ENCODE measurements at places on chromosomes 13 and 19.

- no peak for DNase-seq
These were observed 14.9 kb downstream of the COG3 start for GRCh38 chr13:45479661-45480060.

DNA sequence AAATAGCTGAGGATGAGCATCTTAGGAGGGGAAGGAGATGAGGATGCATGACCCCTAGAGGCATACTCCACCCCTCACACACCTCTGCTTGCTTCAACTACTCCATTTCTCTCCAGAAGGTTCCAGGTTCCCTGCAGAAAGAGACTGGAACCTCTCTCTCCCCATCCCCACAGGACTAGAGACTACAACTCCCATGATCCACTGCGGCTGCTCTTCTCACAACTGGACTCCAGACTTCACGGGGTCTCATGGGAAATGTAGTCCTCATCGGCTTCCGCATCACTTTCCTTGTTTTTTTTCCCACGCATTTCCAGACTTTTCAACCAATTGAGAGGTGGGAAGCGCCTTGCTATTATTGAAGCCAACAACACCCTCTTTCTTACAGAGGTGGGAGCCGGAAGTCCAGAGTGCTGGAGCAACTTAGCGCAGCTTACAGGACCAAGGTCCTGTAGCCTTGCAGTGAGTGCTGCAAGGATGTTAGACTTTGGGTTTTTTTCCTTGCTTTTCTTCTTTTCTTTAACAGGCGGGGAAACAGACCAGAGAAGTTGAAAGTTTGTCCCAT, 13.9 kb upstream of the CACNG6 start:
- peak; percentile 71 for DNase-seq

- DNase-seq = no peak
These were observed 110.2 kb upstream of the TSHZ3 start for GRCh38 chr19:31459430-31459829.

- DNase-seq = no peak
These were observed 121.6 kb upstream of the ZNF507 start for GRCh38 chr19:32223595-32224370.

- DNase-seq = no peak
These were observed 66.9 kb downstream of the MICU2 start for GRCh38 chr13:21537105-21537504.

DNA sequence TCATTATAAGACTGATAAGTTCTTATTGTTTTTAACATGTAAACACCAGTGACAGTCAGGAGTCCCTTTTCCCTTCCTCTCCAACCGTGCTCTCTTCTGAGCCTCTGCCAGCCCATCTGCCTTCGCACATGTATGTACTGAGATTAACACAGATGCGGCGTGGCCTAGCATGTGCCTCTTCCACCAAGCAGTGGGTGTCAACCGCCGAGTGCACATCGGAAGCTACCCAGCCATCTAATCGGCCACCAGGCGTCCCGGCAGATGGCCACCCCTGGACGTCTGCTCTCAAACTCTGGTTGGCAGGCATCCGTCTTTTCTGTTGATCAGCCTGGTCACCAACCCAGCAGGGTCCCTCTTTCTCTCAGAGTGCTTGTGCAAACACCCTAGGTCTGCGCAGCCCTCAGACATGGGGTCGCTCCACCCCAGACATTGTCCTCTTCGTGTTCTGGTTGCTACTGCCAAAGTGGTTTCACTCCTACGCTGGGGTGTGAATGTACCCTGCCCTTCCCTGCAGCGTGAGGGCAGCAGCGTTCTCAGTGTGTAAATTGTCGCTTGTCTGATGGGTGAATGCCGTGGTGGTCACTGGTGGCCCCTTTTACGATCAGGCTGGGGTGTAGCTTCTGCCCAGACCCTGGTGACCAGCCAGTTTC, 57.7 kb upstream of the LDLR start:
- DNase-seq = no peak

- no peak for DNase-seq
These were observed 126.0 kb downstream of the GPC6 start for GRCh38 chr13:93352616-93353015.

- DNase-seq = no peak
These were observed 8.4 kb upstream of the KCTD4 start for GRCh38 chr13:45209229-45209628.

GRCh38 chr13:18991060-18991459, 190.6 kb downstream of the TUBA3C start:
- no peak for DNase-seq

- DNase-seq = peak; percentile 35
These were observed 500 bp downstream of the SMIM24 start for GRCh38 chr19:3479834-3480215.

DNA sequence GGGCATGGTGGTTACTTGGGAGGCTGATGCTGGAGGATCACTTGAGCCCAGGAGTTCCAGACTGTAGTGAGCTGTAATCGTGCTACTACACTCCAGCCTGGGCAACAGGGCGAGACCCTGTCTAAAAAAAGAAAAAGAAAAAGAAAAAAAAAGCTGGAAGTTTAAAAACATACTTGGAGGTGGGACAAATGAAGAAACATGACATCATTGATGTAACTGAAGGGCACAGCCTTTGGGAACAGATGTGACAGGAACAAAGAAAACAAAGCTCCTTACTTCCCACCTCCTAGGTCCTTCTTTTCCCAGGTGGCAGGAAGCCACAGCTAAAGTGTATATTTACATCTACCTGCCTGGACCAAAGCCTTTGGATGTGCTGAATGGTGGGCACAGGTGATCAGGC, 1.9 kb downstream of the PEX11G start:
- DNase-seq = no peak

DNA sequence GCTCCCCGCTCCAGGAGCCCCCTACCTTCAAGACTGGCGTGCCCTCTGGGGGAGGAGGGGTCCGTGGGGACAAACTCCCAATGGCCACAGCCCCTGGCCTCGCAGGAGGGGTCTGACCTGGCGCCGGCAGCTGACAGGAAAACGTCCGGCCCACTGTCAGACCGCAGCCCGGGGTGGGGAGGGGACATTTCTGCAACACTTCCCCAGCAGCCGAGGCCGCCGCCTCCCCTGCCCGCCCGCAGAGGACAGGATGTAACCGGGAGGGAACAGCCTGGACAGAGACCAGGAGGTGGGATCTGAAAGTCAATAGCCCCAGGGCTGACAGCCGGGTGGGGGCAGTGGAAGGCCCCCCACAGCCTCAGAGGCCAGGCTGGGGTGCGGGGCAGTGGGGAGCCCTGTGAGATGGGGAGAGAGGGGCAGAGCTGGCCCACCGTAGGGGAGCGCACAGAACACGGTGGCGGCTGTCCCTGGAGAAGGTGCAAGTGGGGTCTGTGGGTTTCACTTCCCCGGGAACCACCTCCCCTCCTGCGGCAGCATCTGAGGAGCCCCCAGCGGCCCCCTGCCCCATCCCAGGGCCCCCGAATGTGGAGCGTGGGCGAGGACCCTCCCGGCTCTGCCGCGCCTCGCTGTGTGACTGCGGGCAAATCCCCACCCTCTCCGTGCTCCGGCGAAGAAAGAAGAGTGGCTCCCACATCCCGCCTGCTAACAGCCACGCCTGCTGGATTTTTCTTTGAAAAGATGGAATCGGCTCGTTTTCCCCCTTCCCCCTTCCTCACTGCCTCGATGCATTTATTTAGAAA, at the start of gene PEAK3:
TSS of gene PEAK3 (minus strand) at position 114 of the 800 bp plus-strand sequence. CDS start 1,244 bp downstream, outside the sequence.
- DNase-seq = peak; percentile 48

DNA sequence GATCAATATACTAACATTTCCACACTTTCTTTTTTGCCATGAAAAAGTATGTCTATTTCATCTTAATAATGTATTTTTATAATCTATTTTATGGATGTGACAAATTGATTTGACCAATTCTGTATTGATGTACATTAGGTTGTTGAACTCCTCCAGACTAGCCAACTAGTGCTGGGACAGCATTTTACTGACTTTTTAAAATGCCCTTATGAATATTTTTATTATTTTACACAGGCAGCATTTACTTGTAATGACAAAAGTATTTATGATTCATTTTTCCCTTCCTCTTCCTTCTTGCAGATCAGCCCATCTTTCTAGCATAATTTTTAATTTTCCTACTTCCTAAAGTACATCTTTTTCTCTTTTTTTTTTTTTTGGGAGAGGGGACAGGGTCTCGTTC, 918 bp upstream of the FUZ start:
- no peak for DNase-seq

DNA sequence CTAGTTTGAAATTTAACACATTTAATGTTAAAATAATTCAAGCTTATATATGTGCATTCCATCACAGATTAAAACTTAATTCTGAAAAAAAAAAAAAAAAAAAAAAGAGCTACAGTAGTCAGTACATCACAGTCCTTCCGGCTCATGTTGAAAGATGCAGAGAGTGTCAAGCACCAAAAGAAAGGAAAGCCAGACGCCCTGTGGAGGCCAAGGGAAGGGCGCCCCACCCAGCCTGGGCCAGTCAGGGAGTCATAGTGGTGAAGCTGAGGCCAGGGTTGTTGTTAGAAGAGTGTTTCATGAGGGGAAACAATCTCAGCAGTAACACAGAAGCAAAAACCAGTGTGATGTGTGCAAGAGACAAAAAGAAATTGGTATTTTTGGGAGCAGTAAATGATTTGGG, 375.3 kb downstream of the MTUS2 start:
- no peak for DNase-seq

DNA sequence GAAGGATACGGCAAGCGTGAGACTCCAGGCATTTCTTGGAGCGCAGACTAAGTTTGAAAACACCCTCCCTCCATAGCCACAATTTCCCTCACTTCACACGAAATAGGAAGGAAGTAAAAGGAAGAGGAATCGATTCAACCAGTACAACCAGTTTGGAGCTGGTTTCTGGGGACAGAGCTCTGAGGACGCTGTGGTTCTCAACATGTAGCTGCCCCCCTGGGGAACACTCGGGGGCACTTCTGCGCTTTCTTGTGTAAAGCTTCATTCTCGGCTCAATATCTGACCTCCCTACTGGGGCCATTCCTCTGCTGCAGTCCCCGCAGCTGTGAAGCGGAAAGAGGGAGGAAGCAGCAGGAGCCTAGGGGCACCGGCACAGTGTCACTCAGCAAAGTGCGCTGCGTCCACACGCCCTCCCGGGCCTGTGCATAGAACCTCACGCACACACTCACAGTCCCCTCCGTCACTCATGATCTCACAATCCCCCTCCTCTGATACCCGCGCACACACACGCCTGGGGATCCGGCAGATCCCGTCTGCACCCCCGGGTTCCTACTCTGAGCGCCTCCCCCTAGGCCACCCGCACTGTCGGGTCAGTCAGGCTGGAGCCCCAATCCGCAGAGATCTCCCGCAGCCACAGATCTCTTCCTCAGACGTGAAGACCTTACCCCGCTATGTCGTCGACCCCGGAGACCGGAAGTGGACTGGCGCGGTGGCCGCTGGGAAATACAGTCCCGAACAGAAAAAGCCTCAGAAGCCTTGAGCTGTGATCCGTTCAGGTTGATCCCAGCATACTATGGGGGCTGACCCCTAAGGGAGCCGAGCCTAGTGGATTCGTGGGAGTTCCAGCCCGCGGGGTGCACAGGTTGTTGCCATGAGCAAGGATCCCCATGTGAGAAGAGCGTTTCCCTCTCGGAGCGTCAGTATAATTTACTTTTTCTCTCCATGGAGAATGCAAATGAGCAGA, at the start of gene ZNF780A:
TSS of gene ZNF780A (minus strand) at position 703 of the 964 bp plus-strand sequence. CDS start 6,190 bp downstream, outside the sequence.
- DNase-seq = peak; percentile 77

GRCh38 chr13:23477101-23477500, 43.6 kb upstream of the SACS start:
- no peak for DNase-seq

DNA sequence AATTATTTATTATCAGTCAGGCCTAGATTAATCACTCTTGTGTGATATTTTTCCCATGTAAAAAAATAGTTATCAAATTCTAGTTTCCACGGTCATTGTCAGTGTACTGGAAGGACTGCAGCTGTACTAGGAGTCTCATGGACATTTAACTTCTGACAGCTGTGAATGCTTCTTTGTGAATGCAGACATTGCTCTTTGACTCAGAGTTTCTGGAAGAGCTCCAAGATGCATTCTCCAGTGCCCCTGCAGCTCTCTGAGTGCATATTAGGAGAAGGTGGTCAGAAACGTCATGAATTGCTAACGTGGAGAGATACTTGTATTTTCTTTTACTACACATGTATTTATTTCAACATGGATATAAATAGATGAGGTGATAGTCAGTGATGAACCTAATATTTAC, 9.7 kb upstream of the SLITRK5 start:
- DNase-seq = no peak

GRCh38 chr13:90717451-90717936, 630.0 kb upstream of the MIR17HG start:
- no peak for DNase-seq

DNA sequence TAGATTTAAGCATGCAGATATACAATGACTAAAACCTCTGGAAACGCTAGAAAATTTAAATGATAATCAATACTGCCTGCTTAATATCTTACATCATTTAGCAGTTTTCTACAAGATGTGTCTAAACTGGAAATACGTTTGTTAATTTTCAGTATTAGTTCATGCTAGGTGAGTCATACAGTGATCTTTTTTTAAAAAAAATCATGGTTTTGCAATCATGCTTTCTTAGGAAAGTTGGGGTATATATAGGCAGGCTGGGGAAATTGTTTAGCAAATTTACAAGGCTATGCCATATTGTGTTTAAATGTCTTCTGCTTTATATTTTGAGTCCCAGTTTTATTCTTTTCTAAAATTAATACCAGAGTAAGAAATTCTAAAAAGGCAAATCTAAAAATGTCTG, 245.4 kb upstream of the SPRY2 start:
- DNase-seq = no peak

DNA sequence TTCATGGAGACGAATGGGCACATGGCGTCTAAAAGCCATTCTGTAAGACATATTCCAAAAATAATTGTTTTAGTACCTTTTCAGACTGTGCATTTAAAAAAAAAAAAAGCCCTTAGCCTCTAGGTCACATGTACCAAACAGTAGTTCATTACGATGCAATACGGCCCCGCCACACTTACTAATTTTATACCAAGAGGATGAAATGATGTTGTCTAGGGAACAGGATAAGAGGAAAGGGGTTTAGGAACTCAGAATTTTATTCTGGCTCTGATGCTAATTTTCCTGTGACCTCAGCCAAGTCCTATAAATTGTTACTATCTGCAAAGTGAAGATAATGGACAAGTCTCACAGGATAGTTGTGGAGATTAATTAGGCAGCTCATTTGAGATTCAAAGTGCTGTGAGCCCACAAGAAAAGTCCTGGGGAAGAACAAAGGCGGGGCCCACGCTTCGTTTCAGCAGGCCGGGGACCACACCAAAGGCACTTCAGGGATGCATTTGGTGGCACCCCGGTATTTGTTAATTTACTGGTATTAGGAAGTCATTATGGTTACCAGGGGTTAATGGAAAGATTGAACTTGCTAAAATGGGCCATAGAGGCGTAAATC, 511.1 kb downstream of the IRS2 start:
- DNase-seq = no peak

- no peak for DNase-seq
These were observed 1.4 kb downstream of the ZNF536 start for GRCh38 chr19:30373593-30373992.
